HFFc6 (cell line): ENCODE measurements at places on chromosomes 1 and 21.

DNA sequence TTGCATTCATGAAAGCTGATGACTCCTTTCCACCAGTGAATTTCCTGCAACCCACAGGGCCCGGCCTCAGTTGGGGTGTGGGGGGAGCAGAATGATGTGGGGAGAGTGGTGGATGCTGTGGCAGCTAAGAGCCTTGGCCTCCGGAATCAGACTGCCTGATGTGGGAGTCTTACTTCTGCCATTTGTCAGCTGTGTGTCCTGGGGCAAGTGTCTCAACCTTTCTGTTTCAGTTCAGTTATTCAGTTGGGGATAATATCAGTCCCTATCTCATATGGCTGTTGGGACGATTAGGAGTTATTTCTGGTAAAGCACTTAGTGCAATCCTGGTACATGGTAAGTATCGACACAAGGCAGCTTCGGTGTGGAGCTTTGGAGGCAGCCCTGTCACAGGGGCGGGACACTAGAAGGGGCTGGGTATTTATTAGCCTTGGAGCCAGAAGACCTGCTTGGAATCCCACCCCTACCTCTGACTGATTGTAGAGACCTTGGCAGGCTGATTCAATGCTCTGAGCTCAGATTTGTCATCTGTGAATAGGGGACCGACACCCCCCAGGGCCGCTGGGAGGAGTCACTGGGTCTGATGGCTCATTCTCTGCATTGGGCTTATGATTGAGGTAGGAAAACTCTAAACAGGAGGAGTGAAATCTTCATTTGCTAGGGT, 19.6 kb downstream of the ARHGEF10L start:
- DNase-seq = no peak

DNA sequence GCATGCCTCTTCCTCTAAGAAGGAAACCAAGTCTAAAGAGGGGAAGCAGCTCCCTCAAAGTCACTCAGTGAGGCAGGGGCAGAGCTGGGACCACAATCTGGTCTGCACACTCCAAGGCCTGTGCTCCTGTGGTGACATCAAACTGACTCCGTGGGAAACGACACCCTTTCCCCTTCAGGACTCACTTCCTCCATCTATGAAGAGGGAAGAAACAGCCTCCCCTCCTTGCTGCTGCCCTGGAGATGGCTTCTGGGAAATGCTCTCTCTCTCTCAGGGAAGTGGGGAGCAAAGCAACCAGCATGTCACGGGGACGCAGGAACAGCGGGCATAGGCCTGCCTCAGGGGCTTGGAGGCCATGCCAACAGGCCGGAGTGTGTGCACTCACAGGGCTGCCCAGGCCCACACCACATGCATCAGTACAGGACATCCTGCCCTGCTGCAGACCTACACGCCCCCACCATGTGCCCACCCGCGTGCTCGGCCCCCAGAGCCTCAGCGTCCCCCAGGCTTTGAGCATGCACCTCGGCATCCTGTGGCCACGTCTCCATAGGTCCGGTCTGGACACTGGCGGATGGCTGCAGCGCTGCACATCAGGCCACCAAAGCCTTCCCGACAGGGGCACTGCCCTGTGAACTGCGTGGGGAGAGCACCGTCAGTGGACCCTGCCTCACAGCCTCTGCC, 25.7 kb downstream of the LAMB3 start:
- no peak for DNase-seq

GRCh38 chr1:201886103-201886885, 2.4 kb upstream of the SHISA4 start:
- no peak for DNase-seq

DNA sequence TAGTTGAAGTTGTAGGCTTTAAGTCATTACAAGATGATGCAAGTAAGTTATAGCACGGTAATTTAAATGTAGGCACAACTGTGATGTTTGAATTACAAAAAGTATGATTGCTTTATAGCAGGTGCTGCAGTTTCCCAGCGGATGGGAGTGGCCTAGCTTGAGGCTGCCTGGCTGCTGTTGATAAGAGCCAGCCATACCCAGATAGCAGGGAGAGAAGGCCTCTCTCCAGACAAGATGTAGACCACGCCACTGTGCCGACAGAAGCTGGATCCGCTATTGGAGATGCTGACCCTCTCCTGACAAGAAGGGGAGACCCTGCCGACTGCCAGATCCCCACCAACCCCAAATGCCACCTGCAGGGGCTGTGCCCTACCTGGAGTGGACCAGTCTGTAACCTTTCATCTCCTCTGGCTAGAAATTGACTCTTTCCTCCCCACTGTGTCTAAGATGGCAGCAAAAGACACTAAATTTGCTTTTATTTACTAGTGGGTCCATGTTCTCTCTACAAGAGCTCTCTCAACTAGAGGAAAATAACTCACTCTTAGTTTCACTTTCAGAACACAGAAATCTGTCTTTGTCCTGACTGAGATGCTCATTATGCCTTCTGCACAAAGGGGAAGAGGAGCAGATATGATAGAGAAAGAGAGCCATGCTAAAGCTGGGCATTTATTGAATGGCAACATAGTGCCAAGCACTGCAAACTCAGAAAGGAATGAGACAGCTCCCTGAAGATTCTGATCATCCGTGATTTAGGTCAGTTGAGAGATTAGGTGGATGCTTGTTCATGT, 127.9 kb downstream of the URB2 start:
- DNase-seq = no peak

DNA sequence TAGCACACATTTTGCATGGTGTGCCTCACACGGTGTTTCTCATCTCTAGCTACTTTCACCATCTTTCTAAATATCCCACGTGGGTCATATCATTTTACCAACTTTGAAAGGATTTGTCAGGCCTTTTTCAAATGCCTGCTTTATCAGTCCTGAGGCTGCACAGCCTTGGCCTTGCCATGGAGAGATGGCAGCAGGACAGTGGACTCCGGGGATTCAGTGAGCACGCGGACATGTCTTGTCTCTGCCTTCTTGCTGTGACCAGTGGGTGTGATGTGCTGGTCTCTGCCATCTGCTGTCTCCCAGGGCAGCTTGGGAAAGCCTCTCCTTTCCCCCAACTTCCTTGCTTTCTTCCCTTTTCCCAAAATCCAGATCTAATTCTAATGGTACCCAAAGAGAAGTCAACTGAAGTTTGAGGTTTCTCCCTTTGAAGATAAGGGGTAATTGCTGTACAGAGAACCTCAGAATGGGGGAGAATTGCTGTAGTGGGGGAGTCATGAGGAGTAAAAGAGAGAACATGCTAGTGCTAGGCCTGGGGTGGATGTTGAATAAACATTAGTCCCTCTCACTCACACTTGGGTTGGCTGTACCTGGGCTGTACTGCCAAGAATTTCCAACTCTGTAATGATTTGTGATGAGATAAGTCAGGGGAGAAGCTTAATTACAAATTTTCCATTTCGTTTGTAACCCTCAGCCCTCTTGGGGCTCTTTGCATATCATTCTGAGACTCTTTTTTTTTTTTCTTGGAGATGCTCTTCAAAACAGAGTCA, 99.5 kb downstream of the GALNT2 start:
- DNase-seq = no peak

DNA sequence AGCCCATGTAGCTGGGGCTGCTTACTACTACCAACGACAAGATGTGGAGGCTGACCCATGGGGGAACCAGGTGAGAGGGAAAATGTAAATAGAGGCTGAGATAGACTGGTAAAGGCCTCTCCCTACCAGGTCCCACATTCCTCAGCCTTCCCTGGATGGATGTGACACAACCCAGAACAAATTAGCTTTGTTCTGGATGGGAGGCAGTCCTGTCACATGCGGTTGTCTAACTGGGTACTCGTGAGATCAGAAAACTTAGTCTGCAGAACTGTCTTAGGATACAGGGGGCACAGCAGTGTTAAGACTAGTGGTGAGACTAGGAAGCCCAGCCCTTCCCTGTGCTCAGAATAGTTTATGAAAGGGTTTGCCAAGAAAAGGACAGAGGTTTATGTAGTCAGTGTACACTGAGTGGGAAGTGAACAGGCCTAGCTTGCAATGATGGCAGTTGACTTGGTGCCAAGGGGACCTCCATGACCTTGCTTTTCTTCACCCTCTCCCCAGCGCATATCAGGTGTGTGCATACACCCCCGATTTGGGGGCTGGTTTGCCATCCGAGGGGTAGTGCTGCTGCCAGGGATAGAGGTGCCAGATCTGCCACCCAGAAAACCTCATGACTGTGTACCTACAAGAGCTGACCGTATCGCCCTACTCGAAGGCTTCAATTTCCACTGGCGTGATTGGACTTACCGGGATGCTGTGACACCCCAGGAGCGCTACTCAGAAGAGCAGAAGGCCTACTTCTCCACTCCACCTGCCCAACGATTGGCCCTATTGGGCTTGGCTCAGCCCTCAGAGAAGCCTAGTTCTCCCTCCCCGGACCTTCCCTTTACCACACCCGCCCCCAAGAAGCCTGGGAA, 8.4 kb downstream of the MMACHC start:
- no peak for DNase-seq

GRCh38 chr1:44305962-44306422, 49.1 kb downstream of the ERI3 start:
- DNase-seq = no peak

- DNase-seq = no peak
Measured at GRCh38 chr1:109849655-109850054, 61.0 kb upstream of the CSF1 start.
